HT1080 (cell line): ENCODE measurements at places on chromosomes 11 and 22.

DNA sequence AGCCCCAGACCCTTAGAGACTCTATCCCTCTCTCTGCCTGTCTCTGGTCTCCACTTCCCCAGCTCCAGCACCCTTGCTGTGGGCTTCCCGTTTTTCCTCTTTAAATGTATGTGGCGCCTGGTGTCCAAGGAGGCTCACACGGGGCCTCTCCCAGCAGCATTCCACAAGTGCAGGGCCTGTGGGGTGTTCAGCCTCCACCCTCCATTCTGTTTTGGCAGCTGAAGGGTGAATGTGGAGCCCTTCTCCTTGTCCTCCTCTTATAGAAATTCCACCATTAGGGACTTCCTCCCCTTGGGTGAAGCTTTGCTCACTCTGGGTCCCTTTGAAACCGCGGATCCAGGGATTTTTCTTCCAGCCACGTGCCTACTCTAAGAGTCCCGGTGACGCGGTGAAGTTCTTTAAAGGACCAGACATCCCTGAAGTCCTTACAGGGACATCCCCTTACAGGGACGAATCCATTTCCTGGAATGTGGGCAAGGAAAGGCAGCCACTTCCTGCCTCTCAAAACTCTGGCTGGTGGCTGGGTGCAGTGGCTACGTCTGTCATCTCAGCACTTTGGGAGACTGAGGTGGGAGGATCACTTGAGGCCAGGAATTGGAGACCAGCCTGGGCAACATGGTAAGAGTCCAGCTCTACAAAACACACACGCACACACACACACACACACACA, 1.6 kb upstream of the TSPAN18 start:
- DNase-seq: no peak

DNA sequence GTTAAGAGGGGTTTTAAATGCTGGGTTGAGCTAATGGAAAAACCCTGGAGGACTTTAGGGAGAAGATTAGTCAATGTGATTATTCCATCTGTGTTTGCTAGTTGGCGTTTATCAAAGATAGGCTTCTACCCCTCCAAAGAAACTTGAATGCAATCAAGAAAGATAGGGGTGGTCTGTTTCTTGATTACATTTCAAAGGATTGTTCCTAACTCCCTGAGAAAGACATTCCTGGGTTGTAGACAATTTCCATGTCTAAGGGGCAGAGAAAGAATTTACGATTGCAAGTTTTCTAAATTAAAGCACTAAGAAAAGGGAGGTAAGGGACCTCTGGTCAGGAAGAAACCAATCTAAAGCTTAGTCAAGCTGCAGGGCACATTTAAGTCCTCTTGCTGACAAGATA, 2268.7 kb downstream of the LRRC4C start:
- no peak for DNase-seq

GRCh38 chr11:86743223-86744118, 56.9 kb upstream of the PRSS23 start:
- DNase-seq: peak; percentile 99

- peak; percentile 63 for DNase-seq
Measured at GRCh38 chr11:65424205-65425104, 1.9 kb downstream of the NEAT1 start.
